Upper lobe of right lung (tissue), 1 donor: ENCODE measurements at places on chromosomes 3 and 15. TPM values are rescaled to one million over a fixed set of nuclear protein-coding genes. Genes with fewer than 3 reads are reported as not detected.

Gene FOXL2NB
- not detected for total RNA-seq

Gene DAZL
- not detected for total RNA-seq

Gene TF
- 1.3 TPM for total RNA-seq

Gene SOX14
- not detected for total RNA-seq

Gene RTP1
- not detected for total RNA-seq

Gene TMC3
- not detected for total RNA-seq

Gene FEZF2
- total RNA-seq, result not detected

DNA sequence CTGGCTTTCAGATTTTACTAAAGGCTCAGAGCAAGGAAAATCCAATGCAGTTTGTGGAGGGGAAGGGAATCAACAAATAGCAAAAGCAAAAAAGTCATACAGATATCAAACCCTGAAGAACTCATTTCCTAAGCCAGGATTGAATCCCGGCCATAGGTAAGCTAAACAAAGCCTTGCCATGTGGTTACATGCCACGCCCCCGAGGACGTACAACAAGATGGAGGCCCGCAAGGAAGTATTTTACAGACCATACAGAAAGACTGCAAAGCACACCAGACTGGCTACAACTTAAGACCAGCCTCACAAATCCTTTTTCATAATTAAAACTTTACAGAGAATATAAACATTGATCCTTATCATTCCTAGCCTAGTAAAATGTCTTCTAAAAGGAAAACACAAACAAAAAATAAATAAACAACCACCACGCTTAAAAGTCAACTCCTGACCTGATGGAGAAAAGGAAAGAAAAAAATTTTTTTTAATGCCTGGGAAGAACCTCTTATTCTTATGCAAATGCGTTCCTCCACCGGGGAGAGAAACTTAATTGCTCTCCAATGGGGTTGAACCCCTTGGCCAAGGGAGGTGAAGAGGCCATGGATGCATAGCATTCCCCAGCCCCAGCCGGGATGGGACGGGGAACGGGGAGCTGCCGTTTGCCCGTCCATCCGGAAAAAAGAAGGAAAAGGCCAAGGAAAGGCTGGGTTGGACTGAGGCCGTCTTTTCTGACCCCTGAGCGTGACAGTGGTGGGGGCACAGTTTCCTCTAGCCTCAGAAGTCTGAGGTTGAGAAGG, 39.3 kb downstream of the IL1RAP start:
- H3K36me3 ChIP-seq, result no peaks in the 10 kb centered on the region
- DNase-seq, result no peak
- H3K27me3 ChIP-seq, result no peaks in the 10 kb centered on the region
- no peak overlapping the region for H3K4me3 ChIP-seq
- no peak overlapping the region for H3K27ac ChIP-seq

DNA sequence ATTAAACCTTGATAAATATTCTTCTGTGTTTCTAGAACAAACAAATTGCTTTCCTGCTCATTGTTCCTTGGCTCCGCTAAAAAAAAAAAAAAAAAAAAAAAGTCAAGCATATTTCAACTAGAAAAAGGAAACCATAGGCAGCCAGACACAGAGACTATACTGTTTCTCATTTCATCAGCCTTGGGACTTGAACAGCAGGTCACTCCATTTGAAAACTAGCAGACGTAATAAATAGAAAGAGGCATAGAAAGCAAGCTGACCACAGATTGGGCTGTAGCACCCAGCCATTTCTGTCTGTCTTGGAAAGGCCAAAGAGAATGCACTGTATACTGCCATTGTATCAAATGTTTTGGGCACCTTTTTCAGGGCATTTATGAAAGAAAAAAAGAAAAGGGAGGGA, 697.1 kb downstream of the NLGN1 start:
- H3K4me1 ChIP-seq, result no peaks in the 10 kb centered on the region
- H3K27ac ChIP-seq, result no peak overlapping the region
- no peaks in the 10 kb centered on the region for H3K27me3 ChIP-seq
- no peaks in the 10 kb centered on the region for H3K36me3 ChIP-seq

- no peaks in the 10 kb centered on the region for H3K36me3 ChIP-seq
- H3K27ac ChIP-seq, result peak overlapping the region; percentile 96
- peak overlapping the region; percentile 48 for H3K4me3 ChIP-seq
- H3K27me3 ChIP-seq, result no peaks in the 10 kb centered on the region
- peak; percentile 97 for DNase-seq
These were observed 5.6 kb downstream of the HES1 start for GRCh38 chr3:194141415-194142155.

- H3K27me3 ChIP-seq, result no peaks in the 10 kb centered on the region
- peak; percentile 84 for DNase-seq
- no peak overlapping the region for H3K27ac ChIP-seq
- no peak overlapping the region for H3K4me3 ChIP-seq
These were observed 123.5 kb downstream of the RPLP1 start for GRCh38 chr15:69576035-69576526.

DNA sequence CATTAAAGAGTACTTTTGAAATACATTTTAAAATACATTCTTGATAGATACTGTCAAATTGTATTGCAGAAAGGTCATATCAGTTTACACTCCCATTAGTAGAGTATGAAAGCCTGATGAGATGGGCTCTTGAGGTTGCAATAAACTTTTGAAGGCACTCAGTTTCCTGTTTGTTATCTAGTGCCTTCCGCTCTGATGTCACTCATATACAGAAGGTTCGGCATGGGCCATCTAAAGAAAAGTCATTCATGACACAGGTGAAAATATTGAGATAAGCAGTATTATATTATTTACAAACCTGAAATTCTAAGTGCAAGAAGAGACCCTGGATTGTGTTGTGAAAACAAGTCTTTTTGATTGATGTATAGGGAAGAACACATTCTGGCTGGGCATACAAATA, 36.5 kb upstream of the DENND4A start:
- H3K4me3 ChIP-seq, result no peak overlapping the region
- H3K27me3 ChIP-seq, result no peaks in the 10 kb centered on the region
- DNase-seq, result no peak
- H3K4me1 ChIP-seq, result peaks cover 41% of the 10 kb centered on the region
- H3K27ac ChIP-seq, result peak overlapping the region; percentile 51

DNA sequence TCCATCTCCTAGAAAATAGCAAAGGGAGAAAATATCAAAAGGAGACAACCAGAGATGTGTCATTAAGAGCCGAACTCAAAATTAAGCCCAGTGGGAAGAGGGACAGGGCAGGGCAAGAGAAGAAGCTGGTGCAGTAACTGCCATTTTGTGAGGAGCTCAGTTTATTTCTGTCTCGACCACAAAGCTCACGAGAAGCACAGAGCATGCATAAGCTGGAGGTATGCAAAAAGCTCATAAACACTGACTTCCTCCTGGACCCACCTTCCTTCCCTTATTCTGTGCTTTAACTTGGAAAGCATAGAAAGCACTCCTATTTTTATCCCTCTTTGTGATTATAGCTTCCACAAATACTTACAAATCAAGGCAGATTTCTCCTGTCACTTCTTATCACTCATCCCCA, 81.3 kb downstream of the DGKG start:
- no peak for DNase-seq
- H3K27me3 ChIP-seq, result no peaks in the 10 kb centered on the region
- H3K4me1 ChIP-seq, result no peaks in the 10 kb centered on the region
- H3K4me3 ChIP-seq, result no peak overlapping the region
- no peaks in the 10 kb centered on the region for H3K36me3 ChIP-seq
- H3K27ac ChIP-seq, result no peak overlapping the region

DNA sequence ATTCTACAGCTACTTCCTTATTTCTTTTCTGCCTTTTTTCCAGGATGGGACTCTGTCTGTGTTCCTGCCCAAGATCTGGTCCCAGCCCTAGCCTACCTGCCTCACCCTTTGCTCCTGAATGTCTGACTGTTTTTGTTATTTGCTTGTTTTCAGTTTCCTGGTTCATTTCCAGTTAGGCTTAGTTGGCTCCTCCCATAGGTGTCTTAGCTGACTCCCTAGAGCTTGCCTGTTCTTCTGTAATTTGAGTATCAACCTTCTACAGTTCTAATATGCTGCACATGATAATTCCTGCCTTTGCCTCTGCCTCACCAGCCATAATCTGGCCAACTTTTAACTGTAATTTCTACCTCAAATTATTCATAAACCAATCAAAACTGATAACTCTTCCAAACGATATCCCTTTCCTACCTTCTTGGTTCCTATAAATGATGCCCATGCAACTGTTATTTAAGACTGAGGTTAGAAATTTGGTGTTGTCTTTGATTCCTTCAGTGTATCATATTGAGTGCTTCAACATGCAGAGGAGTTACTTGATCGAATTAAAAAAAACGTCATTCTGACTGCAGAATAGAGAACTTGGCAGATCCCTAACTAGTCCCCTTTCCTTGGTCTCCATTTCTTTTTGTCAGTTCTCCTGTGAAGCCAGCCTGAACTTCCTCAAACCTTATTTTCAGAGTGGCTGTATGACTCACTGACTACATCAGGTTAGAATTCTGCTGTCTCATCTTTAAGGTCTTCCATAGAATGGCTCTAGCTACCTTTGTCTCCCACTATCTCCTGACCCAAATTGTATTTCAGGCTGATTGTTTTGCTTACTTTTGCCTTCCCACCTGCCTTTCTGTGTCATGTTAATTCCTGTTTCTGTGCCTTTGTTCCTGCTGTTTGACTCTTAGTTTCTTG, 8.4 kb downstream of the GOLM2 start:
- H3K4me1 ChIP-seq, result peaks cover 14% of the 10 kb centered on the region
- no peak for DNase-seq

DNA sequence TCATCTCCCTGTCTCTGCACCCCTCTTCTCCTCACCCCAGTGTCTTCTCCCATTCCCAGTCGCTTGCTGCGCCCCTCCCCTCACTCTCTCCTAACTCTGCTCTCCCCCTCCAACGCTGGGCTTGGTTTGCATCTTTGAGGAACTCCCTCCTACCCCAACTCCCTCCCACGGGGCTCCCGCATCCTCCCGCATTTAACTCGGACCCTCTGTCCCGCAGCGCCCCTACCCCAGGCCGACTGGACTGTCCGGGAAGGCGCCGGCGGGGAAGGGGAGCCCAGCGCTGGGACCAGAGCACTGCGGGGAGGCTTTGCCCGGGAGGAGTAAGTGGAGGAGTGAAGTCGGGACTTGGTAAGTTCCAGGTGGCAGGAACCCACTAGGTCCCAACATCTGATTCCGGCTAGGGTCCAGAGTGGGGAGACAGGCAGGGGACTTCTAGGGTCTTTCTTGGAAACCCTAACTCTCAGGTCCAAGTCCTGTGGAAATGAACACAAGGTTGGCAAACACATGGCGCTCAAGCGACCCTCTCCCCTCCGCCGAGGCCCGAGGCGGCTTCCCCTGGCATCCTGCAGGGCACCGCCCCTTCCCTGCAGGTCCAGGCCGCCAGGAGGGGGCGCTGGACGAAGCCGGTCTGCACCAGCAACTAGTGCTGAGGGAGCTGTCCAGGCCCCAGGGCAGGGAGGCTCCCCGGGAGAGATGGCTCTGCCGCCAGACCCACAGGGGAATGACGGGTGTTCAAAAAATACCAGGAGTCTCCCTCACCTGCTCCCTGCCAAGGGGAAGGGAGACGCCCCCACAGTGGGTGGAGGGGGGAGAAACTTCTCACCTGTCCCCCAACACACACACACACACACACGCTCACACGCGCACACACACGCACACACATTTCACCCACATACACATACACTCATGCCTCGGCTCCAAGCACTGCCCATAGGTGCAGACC, 53.2 kb downstream of the LHFPL4 start:
- peak; percentile 84 for DNase-seq
- no peaks in the 10 kb centered on the region for H3K36me3 ChIP-seq
- H3K27ac ChIP-seq, result no peak overlapping the region
- H3K27me3 ChIP-seq, result peaks cover 27% of the 10 kb centered on the region

DNA sequence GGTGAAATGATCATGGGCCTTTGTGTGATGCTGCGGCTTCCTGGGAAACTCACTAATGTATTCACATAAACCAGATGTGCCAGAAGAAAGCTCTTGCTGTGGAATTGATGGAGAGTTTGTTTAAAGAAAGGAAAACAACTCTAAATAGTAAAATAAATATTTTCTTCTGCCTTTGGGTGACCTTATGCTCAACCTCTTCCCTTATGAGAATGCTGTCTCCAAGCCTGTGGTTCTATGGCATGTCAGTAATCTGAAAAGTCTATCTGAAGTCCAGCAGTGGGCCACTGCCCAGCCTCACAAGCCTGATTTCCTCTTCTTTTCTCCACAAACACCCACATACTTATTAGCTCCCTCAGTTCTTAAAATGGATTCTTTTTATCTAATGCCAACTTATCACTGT, 49.9 kb upstream of the PHLDB2 start:
- H3K27me3 ChIP-seq, result no peaks in the 10 kb centered on the region
- H3K36me3 ChIP-seq, result no peaks in the 10 kb centered on the region
- H3K4me3 ChIP-seq, result no peak overlapping the region
- no peak overlapping the region for H3K27ac ChIP-seq
- no peaks in the 10 kb centered on the region for H3K4me1 ChIP-seq

GRCh38 chr3:133230195-133230594, 169.7 kb upstream of the BFSP2 start:
- H3K27ac ChIP-seq, result no peak overlapping the region
- DNase-seq, result no peak
- no peak overlapping the region for H3K4me3 ChIP-seq
- H3K4me1 ChIP-seq, result no peaks in the 10 kb centered on the region
- H3K36me3 ChIP-seq, result no peaks in the 10 kb centered on the region
- H3K27me3 ChIP-seq, result no peaks in the 10 kb centered on the region

DNA sequence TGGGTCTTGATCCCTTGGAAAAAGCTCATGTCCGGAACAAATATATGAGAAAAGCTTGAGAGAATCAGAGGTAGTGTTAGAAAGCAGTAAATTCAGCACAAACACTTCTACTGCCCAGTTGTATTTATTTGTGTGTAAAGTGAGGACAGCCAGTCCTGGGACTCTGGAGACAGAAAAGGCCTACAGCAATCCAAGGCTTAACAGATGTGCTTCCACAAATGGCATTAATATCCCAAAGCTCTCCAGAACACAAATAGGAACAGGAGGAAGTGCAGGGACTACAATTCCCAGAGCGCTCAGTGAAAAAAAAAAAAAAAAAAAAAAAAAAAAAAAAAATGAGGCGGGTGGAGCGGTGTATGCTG, 390 bp upstream of the AP2M1 start:
- H3K27ac ChIP-seq, result peak overlapping the region; percentile 14
- H3K4me3 ChIP-seq, result no peak overlapping the region
- peaks cover 50% of the 10 kb centered on the region for H3K36me3 ChIP-seq
- no peak for DNase-seq

GRCh38 chr15:49751191-49751590, 130.3 kb downstream of the DTWD1 start:
- no peak overlapping the region for H3K4me3 ChIP-seq
- no peaks in the 10 kb centered on the region for H3K36me3 ChIP-seq
- DNase-seq, result no peak
- no peak overlapping the region for H3K27ac ChIP-seq
